HS-5 (cell line): ENCODE measurements at places on chromosomes 5 and 9.
A peak's percentile ranks its signal among the peaks of the same experiment; 100 is the strongest.

GRCh38 chr5:151215546-151215880 lies 8.4 kb downstream of the CCDC69 start:
- no peak for DNase-seq

GRCh38 chr5:126368239-126368812 lies 54.9 kb upstream of the GRAMD2B start:
- no peak for DNase-seq

DNA sequence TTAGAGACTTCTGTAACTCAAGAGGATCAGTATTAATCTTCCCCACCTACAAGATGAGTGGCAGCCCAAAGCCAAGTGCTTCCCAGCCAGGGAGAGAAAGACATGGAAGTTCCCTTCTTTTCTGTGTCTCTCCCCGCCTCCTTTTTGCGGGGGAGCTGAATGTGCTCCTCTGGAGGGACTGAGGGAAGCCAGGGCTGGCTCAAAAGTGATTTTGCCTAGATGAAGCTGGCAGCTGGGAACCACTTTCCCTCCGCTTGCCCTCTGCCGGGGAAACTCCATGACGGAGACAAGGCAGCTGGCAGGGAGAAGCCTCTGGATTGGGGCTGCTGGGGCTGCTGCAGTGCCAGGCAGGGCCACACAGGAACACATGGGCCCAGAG lies 24.4 kb downstream of the EGR1 start:
- DNase-seq = no peak

GRCh38 chr5:134458234-134459009 lies 46.7 kb upstream of the CDKN2AIPNL start:
- no peak for DNase-seq

- no peak for DNase-seq
Measured at GRCh38 chr5:52693280-52693679, 94.4 kb upstream of the ITGA1 start.

DNA sequence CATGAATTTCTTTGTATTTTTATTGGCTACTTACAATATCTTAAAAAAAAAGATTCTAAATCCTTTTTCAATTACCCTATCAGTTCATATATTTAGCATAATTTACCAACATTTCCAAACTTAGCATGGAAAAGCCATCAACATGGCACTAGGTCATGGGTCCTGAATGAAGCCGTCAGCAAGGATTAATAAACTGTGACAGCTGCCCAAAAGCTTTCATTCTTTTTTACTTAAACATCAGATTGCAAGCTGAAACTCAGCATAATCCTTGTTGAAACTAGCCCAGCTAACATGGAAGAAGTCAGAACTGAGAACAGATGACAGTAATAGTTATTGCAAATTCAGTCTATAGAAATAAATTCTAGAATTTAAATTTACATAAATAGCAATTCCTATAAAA lies 209.8 kb downstream of the ADAMTS6 start:
- no peak for DNase-seq

DNA sequence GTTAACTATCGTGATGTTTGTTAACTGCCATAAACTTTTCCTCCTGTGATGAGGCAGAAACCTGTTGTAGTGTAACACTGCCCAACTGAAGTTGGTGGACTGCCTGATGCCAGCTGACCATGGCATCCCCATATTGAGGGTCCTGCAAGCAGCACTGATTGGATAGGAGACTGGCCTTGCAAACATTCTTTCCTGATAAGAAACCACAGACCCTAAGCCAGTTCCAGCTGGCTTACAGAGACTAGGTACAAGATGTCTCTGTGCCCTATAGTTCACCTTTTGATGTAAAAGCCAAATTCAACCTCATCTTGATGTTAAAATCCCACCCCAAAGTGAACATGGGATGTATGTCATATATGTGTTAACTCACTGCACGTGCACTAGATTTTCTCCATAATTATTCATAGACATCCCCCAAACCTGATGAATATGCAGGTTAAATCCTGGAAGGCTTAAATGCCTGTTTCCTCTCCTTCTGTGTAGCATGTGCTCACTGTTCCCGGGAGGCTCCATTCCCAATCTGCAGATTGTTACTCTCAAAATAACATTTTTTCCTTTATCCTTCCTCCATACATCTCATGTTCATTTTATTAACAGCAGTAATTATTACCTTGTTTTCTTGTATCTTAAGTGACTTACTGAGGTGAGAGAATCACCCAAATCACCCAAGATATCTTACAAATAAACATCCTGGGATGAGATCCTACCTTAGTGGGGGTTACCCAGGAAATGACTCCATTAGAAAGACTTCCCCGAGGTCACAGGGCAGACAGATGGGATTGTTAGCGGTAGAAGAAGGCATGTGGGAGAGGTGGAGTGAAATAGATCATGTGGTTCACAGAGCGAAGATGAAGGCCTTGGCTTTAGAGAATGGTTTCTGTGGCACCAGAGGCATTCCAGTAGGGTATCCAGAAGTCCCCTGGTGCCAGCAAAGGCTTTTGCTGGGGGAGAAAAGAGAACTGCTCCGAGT lies 566.7 kb downstream of the CCDC171 start:
- peak; percentile 73 for DNase-seq

DNA sequence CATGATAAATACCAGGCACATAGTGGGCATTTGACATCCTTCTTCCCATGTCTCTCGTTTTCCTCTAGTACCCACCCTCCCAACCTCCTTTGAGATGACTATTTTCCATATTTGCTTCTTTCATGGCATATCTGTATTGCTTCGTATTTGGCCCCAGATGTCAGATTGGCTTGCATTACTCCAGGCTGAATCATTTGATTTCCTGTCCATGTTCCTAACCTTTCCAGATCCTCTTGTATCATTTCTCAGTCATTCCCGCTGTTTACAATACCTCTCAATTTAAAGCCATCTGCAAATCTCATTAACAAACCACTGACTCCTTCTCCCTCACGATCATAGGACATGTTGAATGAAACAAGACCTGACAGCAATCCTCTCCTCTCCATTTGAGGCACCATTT lies 19.9 kb downstream of the MTX3 start:
- DNase-seq = peak; percentile 86

- no peak for DNase-seq
Measured at GRCh38 chr5:135829681-135830383, 4.6 kb upstream of the SLC25A48 start.

DNA sequence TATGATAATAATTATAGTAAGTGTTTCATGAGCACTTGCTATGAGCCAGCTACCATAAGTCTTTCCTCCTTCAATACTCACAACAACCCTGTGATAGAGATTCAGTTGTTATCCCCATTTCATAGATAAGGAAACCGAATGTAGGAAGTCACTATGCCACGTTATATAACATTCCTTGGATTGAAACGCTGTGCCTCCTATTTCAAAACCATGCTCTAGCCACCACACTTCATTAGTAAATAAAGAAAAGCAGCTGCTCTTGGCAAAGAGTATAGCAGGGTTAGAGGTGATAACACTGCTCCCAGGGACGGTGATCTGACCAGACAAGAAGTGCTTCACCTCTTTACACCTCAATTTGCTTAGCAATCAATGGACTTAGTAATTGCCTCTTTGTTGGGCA lies 5.5 kb downstream of the ADAMTS12 start:
- DNase-seq = no peak

GRCh38 chr5:66122379-66123034 lies 21.6 kb upstream of the SREK1 start:
- DNase-seq = peak; percentile 20

DNA sequence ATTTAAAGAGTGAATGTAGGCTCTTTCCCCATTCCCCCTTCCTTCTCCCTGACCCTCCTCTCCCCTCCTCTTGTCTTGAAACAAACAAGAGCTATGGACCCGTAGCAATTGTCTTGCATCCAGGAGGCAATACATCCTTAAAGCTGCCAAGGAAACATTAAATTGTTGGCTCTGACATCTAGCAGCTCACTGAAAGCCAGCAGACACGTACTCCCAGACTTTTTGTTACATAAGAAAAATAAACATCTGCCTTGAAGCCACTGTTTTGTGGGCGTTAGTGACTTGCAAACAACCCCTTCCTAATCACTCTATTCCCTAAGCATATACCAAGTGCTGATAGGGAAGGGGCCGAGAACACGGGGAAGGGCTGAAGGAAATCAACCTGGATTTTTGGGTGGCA lies 8.6 kb downstream of the SLC45A2 start:
- DNase-seq = no peak

DNA sequence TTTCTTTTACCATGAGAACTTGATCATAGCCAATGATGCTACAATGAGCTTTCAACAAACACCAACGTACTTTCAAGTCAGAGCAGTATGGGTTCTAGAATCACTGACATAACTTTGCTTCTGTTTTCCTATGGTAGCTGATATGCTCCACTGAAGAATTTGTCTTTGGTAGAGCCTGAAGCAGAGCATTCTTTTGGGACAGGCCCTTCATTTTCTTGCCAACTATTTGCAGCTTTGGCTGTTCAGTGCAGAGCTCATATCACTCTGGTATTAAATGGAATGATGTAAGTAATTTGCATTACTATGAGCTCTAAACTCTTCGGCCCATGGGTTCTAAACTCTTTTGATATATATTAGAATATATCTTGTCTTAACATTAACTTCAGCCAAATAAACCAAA lies 51.8 kb upstream of the APC start:
- no peak for DNase-seq

- DNase-seq = no peak
Measured at GRCh38 chr5:56984445-56984844, 32.5 kb upstream of the MIER3 start.

DNA sequence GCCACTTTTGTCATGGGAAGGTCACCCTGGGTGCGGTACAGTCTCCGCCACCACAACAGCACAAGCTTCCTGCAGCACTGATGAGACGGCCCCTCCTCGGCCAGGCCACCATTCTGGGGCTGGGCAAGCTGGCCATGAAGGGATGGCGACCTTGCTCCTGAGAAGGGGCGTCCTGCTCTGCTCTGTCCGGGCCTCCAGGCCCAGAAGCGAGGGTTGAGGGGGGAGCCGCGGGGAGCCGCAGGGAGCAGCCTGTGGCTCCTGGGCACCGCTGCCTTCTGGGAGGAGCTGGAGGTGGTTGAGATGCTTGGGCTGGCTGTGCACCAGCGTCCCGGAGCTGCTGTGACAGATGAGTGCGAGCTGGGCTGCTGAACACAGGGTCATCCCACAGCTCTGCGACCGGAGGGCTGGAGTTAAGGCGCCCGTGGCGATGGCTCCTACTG lies 84.3 kb upstream of the RAPGEF1 start:
- no peak for DNase-seq
